Hematopoietic multipotent progenitor cell treated with erythropoietin and hydrocortisone succinate and interleukin-3 and kit ligand, for 15 days (in vitro differentiated cells): ENCODE measurements at places on chromosomes 4 and X.

GRCh38 chr4:55107054-55107453 lies 18.3 kb downstream of the KDR start:
- no peak for DNase-seq

GRCh38 chr4:43337707-43338106 lies 445.2 kb downstream of the GRXCR1 start:
- DNase-seq = no peak

- DNase-seq = no peak
These were observed 142.9 kb upstream of the SFRP2 start for GRCh38 chr4:153931804-153932203.

- DNase-seq = no peak
These were observed 8.3 kb downstream of the ARHGAP10 start for GRCh38 chr4:147740176-147740575.

DNA sequence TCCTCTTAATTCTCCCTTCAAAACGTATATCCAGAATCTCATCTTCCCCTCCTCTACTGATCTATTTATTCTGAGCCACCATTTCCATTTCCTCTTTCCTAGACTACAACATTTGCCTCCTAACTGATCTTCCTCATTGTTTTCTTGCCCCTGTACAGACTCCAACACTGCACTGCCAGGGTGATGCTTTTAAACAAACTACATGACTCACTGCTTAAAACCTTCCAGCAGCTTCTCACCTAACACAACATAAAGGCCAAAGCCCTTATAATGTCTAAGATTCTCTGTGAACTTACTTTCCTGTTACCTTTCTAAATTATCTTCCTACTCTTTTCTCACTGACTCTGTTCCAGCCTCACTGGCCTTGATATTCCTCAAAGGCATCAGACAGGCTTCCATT lies 161.0 kb upstream of the HS3ST1 start:
- DNase-seq = no peak

DNA sequence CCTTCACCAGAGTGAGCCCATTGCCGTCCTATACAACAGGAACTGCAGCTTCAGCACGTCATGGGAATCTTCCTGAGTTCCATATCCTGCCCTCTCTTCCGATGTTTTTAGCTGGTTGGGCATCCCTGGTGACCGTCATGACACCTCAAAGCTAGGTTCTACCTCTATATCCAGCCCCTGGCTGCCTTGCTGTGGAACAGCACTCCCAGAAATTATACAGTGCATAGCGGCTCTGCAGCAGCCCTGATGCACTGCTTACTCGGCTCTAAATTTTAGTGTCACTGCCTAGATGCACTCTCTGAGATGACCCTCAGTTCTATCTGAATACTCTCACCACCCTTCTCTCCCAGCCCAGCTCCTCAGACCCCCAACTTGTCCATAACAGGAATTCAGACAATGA lies 44.3 kb downstream of the ARHGEF38 start:
- no peak for DNase-seq

DNA sequence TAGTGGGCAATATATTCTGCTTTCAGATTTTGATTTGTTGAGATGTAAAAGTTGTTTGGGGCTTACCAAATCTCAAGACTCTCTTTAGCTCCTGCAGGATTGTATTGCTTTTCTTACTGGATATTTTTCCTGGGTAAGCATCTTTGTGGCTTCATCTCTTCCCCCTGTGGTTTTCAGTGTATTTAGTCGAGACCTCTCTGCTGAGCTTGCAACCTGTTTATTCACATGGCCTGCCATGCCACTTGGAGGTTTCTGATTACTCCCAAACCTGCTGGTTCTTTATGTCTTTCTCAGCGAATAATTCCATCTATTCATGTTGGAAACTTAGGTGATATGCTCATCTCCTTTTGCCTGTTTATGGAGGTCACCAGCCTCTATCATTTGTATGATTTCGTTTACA lies 10.9 kb downstream of the CCNG2 start:
- DNase-seq = no peak

GRCh38 chr4:165563851-165564250 lies 185.0 kb downstream of the CPE start:
- no peak for DNase-seq

GRCh38 chr4:19358015-19358414 lies 893.7 kb upstream of the SLIT2 start:
- no peak for DNase-seq

DNA sequence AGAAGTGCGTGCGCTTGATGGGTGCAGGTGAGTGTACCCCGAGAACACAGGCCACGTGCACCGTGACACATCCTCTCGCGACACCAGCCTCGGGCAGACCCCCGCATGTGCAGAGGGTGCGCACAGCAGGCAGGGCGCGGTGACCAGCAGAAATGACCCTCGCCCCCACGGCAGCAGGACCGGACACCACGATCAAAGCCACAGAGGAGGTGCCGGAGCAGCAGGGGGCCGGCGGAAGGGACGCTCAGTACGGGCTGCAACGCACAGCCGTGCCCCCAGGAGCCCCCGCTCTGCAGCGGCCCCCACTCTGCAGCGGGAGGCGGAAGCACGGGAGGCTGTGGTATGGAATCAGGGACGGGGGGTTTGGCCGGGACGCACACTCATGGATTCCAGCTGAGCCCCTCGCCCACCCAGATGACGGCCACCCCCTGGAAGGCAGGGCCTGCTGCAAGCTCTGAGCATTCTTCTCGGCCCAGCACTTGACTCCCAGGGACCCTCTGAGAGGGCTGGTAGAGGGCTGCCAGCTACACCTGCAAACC lies 17.1 kb downstream of the PPP2R3B start:
- DNase-seq = no peak

DNA sequence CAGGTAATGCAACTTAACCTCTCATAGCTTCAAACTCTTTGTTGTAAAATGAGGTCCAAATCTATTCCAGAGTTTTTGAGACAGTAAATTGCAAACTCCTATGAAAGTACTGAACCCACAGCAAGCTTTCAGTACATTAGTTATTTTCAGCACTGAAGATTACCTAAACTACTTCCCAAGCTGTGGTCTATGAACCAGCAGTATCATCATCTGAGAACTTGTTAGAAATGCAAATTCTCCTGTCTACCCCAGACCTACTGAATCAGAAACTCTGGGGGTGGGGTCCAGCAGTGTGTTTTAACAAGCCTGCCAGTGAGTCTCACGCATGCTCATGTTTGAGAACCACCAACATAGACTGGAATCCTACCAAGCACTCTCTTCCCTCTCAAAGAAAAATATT lies 5.7 kb upstream of the CASP6 start:
- DNase-seq = no peak

GRCh38 chr4:148740701-148741100 lies 298.5 kb upstream of the NR3C2 start:
- DNase-seq = no peak

DNA sequence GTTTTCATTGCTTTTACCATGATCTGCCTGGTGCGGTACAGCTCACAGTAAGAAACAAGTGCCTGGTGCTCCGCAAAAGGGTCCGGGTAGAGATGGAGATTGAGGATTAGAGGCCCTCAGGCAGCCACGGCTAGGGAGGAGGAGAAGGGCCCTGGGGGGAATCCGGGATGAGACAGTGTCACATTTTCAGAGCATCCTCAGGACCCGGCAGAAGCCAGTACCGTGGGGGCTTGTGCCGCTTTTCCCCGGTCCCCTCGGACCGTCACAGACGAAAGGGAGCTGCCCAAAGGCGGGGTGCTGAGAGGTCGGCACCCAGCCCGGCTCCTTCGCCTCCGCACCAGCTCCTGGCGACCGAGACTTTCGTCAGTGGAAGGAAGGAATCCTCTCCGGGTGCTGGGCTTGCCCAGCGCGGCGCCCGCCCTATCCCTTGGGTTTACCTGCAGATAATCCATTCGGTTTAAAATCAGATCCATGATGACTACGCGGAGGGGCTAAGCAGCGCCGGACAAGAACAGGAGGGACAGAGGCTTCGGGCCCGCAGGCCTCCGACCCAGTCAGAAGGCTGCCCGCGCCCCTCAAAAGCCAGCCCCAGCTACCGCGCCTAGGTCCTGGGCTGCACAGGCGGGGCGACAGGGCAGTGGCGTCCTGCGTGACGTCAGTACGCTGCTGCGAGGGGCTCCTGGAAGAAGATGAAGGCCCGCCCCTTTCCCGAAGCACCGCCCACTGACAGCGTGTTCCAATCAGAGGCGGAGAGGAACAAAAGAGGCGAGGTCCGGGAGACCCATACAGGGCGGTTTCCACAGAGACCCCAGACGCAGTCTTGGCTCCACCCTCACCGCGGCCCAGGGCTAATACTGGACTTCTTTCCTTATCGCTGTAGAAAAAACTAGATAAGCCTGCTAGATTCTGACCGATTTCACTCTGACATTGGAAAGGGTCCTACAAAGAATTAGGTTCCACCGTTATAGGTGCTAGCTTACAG lies at the start of gene BBS7:
BBS7 (minus strand) TSS at position 634 of the 982 bp plus-strand sequence; CDS start at position 473, 161 bp downstream.
- peak; percentile 90 for DNase-seq

DNA sequence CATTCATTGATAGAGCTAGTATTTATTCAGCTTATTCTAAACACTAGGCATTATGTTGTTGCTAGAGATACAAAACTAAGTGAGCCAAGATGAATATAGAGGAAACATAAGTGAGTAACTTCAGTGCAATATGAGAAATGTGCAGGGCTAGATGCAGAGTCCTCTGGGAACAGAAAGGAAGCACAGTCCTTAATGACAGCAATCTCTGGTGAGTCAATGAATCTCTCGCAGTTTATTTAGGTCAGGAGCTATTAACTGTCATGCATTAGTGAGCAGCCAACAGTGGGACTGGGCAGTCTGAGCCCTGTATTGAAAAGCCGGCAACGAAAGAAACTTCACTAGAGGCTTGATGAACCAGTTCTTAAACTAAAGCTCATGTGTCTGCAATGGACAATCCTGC lies 598.1 kb upstream of the MAGEB2 start:
- no peak for DNase-seq

DNA sequence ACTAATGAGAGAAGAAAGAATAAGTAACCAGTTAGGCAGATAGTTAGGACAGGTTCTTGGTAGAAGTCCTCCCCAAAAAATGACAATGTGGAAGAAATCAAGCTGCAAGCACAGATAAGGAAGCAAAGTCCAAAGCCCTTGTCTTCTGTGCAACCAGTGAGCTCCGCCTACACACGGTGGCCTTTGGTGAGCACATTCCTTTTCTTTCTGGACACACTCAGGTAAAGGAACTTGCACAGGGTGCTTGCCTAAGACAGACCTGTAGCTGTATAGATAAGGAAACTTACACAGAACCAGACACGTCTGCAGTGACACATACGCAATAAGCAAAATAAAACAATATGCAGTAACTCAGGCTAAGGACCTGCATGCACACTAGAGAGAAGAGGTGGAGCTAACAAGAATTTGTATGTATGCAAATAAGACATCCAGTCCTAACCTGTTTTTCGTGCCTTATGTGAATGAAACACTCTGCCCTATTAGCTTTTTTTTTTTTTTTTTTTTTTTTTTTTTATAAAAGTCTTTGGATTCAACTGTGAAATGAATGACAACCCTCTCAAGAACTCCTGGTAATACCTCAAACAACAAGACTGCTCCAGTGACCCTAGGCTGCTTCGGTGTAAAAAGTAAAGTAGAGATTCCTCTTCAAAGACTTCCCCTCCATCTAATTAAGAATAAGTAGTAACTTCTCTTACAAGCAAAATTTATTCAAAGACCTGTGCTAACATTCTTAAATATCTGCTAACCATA lies 48.8 kb downstream of the UGT2B10 start:
- no peak for DNase-seq

DNA sequence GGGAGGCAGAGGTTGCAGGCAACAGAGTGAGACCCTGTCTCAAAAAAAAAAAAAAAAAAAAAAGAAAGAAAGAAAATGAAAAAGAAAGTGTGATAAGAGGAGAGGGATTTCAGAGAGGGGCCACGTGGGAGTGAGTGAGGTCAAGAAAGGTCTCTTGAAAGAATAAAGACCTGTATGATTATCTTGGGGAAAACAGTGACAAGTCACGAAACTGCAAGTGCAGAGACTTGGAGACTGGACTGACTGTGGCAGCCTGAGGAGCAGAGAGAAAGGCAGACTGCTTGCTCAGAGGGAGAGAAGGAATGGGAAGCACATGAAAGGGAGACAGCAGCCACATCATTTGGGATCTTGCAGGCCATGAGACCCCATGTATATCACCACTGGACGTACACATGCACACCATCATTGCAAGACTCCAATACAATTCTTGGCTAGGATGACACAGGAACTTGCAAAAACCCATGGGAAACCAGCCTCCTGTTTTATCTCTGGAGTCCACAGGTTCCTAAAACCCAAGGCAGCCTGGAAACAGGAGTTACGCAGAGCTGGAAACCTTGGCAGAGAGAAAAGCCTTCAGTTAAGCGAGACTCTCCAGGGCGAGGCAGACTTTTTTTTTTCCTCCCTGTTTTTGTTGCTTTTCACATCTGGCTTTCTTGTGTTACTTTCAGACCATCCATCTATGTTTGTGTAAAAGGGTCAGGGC lies 207.0 kb upstream of the TBL1X start:
- no peak for DNase-seq

- no peak for DNase-seq
These were observed 1393.3 kb downstream of the ARAP2 start for GRCh38 chr4:34850968-34851367.

DNA sequence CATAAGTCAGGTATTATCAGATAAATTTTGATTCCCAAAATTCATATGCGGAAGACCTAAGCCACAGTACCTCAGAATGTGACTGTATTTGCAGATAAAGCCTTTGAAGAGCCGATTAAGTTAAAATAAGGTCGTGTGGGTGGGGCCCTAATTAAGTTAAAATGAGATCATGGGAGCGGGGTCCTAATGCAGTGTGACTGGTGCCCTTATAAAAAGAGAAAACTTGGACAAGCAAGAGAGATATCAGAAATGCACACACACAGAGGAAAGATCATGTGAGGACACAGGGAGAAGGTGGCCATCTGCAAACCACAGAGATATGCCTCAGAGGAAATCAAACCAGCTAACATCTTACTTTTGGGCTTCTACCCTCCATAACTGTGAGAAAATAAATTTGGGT lies 236.1 kb downstream of the FBXO8 start:
- DNase-seq = peak; percentile 47

- no peak for DNase-seq
These were observed 131.0 kb downstream of the DCLK2 start for GRCh38 chr4:150209140-150209829.

GRCh38 chr4:169899295-169899694 lies 126.9 kb downstream of the MFAP3L start:
- no peak for DNase-seq

DNA sequence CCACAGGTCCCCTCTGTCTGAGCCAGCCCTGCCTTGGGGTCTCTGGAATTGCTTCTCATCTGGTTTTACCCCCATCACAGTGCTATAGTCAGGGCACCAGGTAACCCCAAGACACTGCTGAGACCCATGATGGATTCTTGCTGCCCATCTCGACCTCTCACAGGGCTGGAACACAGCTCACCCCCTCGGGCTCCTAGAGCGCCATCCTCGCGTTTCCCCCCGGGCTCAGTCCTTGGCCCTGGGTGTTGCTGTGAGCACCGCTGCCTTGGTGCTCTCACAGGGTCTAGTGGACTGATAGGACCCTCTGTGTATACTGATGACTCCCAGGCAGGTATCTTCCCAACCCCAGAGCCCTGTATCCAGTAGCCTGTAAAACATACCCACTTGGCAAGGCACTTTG lies 8.8 kb downstream of the MAEA start:
- no peak for DNase-seq

- no peak for DNase-seq
These were observed 77.9 kb downstream of the CEP135 start for GRCh38 chr4:56026596-56026995.

- DNase-seq = no peak
These were observed 10.2 kb upstream of the STBD1 start for GRCh38 chr4:76296286-76296820.

GRCh38 chrX:5876984-5877596 lies 351.6 kb downstream of the NLGN4X start:
- DNase-seq = no peak
